Heart left ventricle (tissue), 16 donors: ENCODE measurements at places on chromosomes 1 and 21. TPM values are rescaled to one million over a fixed set of nuclear protein-coding genes. Genes with fewer than 3 reads are reported as not detected.

Gene PTGFRN
- 146 TPM for total RNA-seq

Gene S100A1
- 1,767 TPM for total RNA-seq

Gene ACTL8
- total RNA-seq, result not detected

Gene MFAP2
- 2.3 TPM for total RNA-seq

Gene C1orf56
- 7.3 TPM for total RNA-seq

Gene MROH9
- total RNA-seq, result not detected

Gene VWA5B1
- 0.11 TPM for total RNA-seq

Gene SGIP1
- total RNA-seq, result 17.3 TPM

Gene TIMM17A
- total RNA-seq, result 55.4 TPM

Gene KCNA2
- total RNA-seq, result 0.25 TPM

Gene CYP2J2
- total RNA-seq, result 140 TPM

Gene C21orf91
- 16.2 TPM for total RNA-seq

Gene PUM1
- 79.9 TPM for total RNA-seq

Gene LRRN2
- 1.4 TPM for total RNA-seq

DNA sequence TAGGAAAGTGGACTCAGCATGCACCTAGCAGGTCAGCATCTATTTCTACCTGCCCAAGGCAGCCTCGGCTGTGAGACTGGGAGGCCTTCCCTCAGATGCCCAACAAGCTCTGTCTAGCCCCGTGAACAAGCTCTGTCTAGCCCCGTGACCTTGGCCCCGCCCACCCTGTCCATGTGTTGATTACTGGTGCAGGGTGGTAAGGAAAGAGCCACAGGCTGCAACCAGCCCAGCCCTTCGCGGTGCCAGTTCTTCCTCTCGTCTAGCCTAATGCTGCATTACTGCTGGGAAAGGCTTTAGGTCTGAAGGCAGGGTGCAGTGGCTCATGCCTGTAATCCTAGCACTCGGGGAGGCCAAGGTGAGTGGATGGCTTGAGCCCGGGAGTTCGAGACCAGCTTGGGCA, 2.2 kb downstream of the GPR153 start:
- H3K27ac ChIP-seq, result no peak overlapping the region
- H3K27me3 ChIP-seq, result peaks cover 5% of the 10 kb centered on the region
- no peaks in the 10 kb centered on the region for H3K36me3 ChIP-seq
- no peak for DNase-seq
- no peak overlapping the region for H3K4me3 ChIP-seq

- H3K36me3 ChIP-seq, result no peaks in the 10 kb centered on the region
- no peaks in the 10 kb centered on the region for H3K27me3 ChIP-seq
- no peak for DNase-seq
- H3K27ac ChIP-seq, result no peak overlapping the region
- H3K4me3 ChIP-seq, result no peak overlapping the region
These were observed 39.5 kb upstream of the SGIP1 start for GRCh38 chr1:66494482-66494881.

DNA sequence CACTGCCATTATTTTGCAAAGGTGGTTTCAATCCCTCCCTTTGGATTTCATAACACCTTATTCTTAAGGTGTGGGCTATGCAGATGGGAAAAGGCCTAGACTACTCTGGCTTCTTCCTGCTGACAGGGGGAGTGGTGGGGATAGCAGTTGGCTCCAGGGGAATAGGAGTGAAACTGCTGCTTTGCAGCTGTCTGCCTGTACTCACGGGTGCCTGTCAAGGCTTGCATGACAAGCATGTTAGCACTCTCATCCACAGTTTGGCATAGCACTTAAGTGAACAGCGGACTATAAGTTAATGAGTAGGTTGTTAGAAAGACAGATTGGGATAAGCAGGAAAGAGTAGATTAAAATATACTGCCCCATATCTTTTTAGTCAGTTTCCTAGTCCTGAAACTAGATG, 287.5 kb upstream of the DAB1 start:
- no peak overlapping the region for H3K4me3 ChIP-seq
- H3K36me3 ChIP-seq, result no peaks in the 10 kb centered on the region
- no peaks in the 10 kb centered on the region for H3K4me1 ChIP-seq
- H3K27ac ChIP-seq, result no peak overlapping the region

GRCh38 chr21:45224189-45224938, 63.3 kb downstream of the POFUT2 start:
- no peak overlapping the region for H3K27ac ChIP-seq
- no peaks in the 10 kb centered on the region for H3K27me3 ChIP-seq
- H3K4me3 ChIP-seq, result no peak overlapping the region
- peak; percentile 26 for DNase-seq
- H3K4me1 ChIP-seq, result peaks cover 5% of the 10 kb centered on the region

DNA sequence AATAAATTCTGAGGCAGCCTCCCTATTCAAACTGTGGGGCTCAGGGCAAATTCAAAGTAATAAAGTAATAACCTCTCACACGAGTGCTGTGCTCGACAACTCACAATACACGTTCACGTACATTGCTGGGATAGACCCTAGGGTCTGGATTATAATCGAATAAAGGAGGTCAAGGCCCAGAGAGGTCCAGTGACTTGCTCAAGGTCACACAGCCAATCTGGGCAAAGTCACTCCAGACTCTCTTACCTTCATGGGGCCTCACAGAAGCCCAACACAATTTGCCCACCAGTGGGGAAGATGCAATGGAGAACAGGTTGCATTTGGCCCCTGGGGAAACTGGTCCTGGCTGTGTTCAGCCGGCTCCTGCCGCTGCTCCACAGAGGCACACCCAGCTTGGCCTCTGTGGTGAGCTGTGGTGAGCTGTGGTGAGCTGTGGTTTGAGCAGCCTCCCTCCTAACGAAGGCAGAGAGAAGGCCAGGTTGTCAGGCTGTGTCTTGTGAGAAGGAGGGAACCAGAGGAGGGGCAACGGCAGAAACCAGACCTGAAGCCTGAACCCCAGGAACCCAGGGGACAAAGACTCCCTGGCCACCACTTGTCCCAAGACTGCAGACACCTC, 35.1 kb downstream of the NUAK2 start:
- DNase-seq, result no peak
- no peaks in the 10 kb centered on the region for H3K36me3 ChIP-seq
- H3K4me3 ChIP-seq, result no peak overlapping the region
- H3K4me1 ChIP-seq, result peaks cover 19% of the 10 kb centered on the region

DNA sequence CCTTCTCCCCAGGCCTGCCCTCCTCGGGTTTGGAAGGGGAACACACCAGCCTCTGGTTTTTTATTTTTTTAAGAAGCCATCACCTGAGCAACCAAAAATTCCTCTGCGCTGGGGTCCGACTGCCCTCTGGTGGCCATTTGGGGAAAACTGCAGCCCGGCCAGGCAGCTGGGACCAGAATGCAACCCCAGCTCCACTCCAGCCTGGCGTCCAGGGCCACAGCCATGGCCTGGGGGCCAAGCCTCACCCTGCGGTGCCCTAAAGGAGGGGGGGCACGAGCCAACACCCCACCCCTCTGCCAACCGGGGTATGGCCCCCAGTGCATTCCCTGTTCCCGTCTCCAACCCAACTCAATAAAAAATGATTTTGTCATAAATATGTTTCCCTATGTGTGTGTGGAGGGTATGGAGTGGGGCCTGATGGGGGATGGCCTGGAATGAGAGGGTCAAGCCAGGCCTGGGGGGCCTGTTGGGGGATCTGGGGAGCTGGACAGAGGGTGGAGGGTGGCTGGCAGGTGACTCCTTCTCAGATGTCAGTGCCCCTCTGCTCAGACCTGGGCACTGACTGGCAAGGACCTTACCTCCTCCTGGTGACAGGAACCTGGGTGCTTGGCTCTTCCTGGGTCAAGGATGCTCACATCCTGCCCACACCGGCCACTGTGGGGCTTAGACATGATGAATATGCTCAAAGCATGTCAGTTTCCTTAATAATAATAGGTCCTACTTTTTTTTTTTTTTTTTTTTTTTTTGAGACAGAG, 3.2 kb downstream of the GPR3 start:
- H3K27me3 ChIP-seq, result no peaks in the 10 kb centered on the region
- H3K4me3 ChIP-seq, result no peak overlapping the region
- H3K4me1 ChIP-seq, result peaks cover 55% of the 10 kb centered on the region
- peak; percentile 79 for DNase-seq
- H3K36me3 ChIP-seq, result no peaks in the 10 kb centered on the region
- no peak overlapping the region for H3K27ac ChIP-seq

- peak overlapping the region; percentile 95 for H3K27ac ChIP-seq
- H3K27me3 ChIP-seq, result no peaks in the 10 kb centered on the region
- peaks cover 20% of the 10 kb centered on the region for H3K4me1 ChIP-seq
- peaks cover under 1% of the 10 kb centered on the region for H3K36me3 ChIP-seq
These were observed 1.1 kb downstream of the LRRC8C start for GRCh38 chr1:89633800-89634625.
